ENCODE measurements at places on chromosomes 3 and 15.

GRCh38 chr3:23052620-23053019 is 150.5 kb upstream of the UBE2E2 start:
- DNase-seq = no peak

GRCh38 chr15:85598219-85598618 is 196.5 kb downstream of the KLHL25 start:
- DNase-seq = no peak

- no peak for DNase-seq
Observed at GRCh38 chr15:43868406-43868805, 41.6 kb downstream of the WDR76 start.

DNA sequence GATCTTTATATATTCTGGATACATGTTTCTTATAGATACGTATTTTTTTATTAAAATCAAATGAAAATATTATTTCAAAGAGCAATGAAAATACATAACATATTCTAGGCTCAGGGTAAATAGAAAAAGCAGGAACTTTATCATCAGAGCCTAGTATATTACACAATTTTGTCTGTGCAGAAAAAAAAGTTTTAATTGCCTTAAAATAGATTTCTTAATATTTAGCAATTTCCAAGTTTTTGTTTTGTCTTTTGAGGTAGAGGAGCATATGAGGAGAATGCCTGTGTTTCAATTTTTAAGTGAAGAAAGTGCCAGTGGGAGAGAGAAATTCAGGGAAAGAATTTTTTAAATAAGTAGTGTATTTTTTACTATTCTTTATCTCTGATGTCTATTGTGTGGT is 10.5 kb downstream of the CAPN7 start:
- DNase-seq = no peak

- no peak for DNase-seq
Observed at GRCh38 chr3:27311400-27311799, 57.8 kb downstream of the NEK10 start.

DNA sequence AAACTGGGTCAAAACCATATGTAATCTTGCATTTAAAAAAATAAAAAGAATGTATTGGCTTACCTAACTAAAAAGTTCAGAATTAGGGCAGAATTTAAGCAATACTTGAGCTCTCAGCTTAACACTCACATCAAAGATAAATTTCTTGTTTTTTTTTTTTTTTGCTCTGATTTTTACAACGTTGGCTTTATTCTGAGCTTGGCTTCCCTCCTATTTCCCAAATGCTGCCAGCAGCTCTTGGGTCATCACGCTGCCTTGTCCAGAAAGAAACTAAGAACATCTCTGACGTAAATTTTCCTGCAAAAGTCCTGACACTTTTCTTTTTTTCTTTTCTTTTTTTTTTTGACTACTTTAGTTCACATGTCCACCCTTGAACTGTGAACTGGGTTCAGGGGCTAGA is 150.6 kb upstream of the TGFBR2 start:
- DNase-seq = no peak

DNA sequence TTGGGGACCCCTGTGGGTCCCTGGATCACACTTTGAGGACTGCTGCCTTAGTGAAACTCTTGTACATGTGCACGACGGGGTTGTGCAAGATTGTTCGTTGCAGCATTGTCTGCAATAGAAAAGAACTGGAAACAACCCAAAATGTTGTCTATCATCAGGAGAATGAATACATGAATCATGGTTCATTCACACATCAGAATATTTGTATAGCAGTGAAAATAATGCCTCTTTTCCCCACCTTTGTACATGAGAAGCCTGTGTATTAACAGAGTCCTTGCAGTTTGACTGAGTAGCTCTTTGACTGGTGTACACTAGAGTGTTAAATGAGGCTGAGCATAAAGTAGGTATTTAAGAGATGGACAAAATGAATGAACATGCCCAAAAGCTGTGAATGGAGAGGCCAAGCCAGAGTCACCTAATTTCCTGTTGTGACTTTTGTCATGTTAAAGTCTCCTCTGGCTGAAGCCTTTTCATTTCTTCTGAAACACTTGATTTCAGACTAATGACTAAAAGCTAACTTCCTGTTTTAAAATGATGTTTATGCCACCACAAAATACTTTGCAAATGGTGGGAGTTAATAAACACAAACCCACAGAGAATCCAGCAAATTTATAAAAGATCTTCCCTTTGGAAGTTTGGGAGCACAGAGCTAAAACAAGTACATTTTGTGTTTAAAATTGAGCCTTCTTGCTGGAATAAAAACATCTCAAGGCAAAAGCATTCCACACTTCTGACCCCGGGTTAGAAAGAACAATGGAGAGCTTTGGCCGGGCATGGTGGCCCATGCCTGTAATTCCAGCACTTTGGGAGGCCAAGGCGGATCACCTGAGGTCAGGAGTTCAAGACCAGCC is 20.6 kb upstream of the USP3 start:
- DNase-seq = no peak

GRCh38 chr3:72618739-72619138 is 229.5 kb downstream of the SHQ1 start:
- DNase-seq = no peak

DNA sequence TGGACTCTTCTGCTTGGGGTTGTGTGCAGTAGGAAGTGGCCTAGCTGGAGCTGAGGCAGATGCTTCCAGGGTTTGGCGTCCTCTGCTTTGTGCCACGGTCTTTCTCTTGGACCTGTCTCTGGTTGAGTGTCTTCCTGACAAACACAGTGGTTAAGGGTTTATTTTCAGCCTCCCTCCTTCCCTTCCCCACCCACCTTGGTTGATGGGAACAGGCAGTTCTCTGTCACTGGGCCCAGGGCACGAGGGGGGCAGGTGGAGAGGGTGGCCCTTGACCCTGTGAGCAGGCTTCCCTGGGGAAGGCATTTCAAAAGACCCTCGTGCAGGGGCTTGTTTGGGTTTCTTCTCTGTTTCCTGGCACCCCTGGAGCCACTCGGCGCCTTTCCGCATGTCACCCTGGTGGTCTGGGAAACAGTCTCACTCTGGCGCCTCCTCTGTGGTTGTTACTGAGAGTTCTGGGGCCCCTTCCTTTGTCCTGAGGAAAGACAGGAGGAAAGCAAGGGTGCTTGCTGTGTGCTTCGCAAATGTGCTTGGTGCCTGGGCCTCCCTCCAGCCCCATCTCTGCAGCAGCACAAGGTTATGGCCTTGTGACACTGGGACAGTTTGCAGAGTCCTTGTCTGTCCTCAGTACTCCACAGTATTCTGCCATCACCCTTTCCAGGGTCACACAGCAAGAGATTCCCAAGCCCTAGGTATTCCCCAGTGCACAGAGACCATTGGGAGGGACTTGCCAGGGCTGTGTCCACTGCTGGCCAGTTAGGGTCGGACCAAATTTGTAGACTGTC is 10.3 kb upstream of the STAB1 start:
- no peak for DNase-seq

- DNase-seq = no peak
Observed at GRCh38 chr15:66968806-66969596, 96.4 kb upstream of the SMAD3 start.

- DNase-seq = peak; percentile 2
Observed at GRCh38 chr3:144380849-144381248, 409.2 kb downstream of the DIPK2A start.

DNA sequence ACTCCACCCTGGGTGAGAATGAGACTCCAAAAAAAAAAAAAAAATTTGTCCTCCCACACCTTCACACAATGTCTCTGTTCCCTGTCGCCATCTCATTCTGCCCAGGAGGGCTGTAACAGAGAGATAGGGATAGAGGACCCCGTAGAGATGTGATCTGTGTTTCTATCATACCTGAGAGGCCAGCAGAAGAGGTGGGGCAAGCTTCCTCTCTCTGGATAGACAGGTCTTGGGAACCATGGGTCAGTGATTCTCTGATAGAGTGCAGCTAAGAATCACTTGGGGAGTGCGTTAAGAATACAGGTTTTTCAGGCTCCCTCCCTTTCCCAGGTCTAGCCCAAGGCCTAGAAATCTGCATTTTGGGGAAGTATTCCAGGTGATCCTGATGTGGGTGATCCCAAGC is 8.3 kb downstream of the CA12 start:
- DNase-seq = no peak

- no peak for DNase-seq
Observed at GRCh38 chr3:46312991-46313390, 40.9 kb upstream of the CCR2 start.

DNA sequence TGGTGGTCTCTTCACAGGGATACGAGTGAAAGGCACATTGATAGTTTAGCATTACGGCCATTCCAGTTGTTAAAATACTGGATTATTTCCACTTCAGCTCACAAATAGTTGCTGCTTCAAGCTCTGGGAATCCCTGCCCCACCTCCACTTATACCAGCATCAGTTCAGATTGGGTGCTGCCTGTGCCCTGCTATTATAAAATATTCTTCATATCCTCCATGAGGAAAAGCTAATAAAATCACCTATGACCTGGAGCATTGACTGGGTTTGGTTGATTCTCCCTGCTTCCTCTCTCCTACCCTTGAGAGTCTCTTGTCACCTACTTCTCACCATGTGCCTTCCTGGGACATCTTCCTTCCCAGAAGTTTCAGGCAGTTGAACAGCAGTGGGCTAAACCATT is 529.0 kb downstream of the MCTP2 start:
- no peak for DNase-seq

DNA sequence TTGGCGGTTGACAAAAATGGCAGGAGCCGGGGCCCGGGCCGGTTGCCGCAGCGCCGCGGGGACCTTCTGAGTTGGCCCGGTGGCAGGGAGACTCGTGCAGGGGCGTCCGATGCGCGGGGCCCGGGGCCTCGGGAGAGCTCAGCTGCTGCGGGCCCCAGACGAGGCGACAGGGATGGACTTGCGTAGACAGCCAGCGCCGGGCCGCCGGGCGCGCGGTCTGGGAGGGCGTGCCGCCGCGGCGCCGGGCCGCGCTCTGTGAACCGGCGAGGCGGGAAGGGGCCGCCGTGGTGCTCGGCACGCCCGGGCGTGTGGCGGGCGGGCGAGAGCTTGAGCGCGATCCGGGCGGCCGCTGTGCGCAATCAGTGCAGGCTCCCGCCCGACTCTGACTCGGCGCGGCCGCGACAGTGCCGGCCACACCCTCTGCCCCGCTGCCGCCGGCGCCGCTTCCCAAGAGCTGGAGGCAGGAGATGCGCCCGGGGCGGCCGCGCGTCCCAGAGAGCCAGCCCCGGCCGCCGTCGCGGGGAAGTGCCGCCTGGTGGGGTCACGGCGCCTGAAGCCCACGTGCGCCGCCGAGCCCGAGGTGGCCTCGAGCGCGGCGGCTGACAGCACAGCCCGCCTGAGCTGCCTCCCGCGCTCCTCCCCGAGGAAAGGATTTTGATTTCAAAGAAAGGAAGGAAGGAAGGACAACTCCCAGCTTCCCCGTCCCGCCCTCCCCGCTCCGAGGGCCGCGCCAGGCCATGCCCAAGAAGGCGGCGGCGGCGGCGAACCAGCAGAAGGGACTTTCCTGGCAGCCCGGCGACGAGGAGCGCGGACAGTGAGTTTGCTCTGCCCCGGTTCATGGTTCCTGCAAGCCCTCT is 657 bp downstream of the TLNRD1 start:
- DNase-seq = peak; percentile 68

GRCh38 chr3:1462856-1463450 is 370.1 kb downstream of the CNTN6 start:
- no peak for DNase-seq

DNA sequence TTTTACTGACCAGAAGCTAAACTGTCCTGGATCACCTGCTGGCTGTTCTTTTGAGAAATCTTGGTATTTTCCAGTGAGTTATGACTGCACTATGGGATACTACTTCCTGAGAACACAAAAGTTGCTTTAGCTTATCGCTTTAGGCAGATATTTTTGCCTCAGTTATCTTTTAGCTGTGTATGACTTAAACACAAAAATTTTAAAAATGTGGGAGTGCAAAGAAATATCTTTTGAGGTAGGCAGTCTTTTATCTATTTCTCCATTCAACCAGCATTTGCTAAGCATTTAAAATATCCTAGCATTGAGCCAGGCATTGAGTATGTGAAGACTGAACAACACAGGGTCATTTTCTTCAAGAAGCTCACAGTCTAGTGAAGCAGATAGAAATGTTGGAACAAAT is 981.9 kb downstream of the FHIT start:
- no peak for DNase-seq

- no peak for DNase-seq
Observed at GRCh38 chr15:30650012-30650929, 24.3 kb downstream of the ARHGAP11B start.

DNA sequence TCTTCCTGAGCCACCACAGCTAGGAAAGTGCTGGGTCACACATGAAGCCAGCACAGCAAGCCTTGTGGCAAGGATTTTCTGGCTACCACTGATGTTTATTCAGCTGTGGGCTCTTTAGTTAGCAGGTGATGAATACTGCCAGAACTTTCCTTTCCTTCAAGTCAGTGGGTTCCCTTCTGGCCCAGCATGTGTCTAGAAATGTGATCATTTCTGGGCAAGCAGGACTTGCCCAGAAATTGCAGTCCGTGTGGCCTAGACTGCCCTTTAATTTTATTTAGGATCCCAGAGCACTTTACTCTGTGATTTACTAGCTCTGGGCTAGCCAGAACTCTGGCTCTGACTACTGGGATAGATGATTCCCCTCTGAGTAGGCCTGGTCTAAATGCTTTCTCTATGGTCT is 397.5 kb downstream of the ZIC4 start:
- no peak for DNase-seq

DNA sequence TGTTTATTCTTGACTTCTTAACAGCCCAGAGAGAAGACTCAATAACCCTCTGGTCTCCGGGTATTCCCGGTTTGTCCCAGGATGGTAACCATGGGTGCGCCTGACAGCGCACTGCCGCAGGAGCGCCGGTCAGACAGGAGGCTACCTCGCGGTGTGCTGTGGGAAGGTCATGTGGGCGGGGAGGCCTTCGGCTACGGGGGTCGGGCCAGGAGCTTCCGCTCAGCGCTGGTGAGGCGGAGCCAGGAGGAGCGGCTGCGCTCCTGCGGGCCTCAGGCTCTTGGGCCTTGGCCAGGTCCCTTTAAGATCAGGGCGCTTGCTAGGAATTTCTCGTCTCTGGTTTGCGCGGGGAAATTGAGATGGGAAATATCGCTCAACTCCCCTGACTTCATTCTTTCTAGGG is 182.3 kb upstream of the NDN start:
- no peak for DNase-seq

DNA sequence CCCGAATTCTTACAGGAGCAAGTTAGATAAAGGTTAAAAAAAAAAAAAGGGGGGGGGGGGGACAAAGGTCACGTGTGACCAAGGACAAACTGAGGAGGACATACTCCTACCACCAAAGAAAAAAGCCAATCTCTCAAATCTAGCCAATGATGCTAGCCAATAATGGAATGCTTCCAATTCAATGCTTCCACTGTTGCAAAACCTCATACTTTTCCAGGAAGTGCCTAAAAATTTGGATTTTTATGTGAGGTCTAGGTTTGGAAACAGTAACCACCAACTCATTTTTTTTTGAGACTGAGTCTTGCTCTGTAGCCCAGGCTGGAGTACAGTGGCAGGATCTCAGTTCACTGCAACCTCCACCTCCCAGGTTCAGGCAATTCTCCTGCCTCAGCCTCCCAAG is 11.4 kb downstream of the MSL2 start:
- no peak for DNase-seq

DNA sequence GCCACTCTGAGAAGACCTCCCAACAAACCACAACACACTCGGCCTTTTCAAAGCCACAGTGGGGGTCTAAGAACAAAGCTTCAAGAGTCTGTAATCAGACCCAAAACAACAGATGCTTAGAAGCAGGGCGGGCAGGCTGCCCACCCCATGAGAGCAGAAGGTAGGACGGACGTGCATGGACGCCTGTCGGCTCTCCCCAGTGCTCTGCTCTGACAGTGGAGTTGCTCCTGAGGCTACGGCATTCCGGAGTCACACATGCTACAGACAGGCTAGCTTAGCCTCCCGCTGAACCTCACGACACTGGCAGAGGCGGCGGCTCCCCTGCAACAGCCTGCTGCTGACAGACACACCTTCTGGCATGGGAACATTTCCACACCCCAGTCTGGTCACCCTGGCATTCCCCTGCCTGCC is 33.5 kb downstream of the SLCO2A1 start:
- DNase-seq = no peak

GRCh38 chr15:29465196-29465595 is 195.6 kb upstream of the NSMCE3 start:
- no peak for DNase-seq
